HEK293T (cell line): ENCODE measurements at places on chromosomes 3 and 15.
A peak's percentile ranks its signal among the peaks of the same experiment; 100 is the strongest.

- no peak for DNase-seq
Observed at GRCh38 chr3:127440384-127440783, 150.1 kb downstream of the TPRA1 start.

GRCh38 chr15:19973718-19974117 lies 567.9 kb downstream of the GOLGA6L6 start:
- no peak for DNase-seq

DNA sequence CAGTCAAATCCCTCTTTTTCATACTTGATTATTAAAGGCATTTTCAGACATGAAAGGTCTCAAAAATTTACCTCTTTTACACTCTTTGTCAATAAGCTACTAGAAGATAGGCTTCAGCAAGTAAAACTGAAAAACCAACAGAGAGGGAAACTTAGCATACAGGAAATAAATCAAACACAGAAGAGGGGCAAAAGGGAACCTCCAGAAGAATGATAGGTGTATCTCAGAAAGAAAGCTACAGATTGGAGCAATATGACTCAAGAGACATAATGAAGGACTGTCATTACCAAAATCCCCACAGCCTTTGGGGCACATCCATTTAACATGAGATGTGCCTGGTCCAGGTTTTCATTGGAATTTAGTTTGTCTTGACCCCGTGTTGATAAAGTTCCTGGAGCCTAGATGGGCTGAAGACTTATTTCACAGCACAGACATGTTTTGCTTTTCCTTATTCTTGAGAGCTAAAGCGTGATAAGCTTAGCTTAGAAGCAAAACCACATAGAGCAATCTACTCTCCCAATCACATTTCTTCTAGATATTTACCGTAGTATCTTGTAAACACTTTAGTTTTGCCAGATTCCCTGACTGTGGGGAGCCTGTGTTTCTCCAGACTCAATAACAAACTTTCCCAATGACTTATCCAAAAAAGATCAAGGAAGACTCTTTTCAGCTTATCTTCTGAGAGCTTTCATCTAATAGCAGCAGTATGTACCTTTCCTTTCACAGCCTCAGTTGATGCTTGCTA lies 11.7 kb downstream of the LRRFIP2 start:
- DNase-seq: no peak

DNA sequence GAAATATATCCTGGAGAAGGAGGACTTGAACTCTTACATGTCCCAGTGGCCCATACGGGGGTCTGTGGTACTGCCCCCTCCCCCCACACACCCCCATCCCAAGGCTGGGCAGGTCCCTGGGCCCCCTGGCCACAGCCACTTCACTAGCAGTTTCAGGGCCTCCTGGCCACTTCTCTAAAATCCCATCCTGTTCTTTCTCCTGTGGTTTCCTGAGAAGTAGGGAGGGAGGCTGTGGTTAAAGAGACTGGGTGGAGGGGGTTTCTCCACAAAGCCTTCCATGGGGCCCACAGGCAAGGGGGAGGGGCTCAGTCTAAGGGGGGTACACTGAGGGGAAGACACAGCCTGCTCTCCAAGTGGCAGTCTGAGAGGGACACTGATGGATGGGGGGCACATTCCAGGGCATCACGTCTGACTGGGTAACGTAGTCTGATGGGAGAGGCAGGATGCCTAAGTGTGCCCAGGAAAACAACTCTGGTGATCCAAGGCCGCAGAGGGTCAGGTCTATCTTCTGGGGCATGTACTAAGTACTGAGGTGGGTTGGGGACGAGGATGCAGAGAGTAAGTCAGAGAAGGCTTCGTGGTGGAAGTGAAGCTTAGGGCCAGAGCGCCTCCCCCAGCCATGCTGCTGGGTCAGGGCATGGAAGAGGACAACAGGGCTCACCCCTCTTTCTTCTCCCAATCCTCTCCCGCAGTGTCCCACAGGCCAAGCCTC lies 48.0 kb upstream of the C15orf39 start:
- no peak for DNase-seq

- DNase-seq: peak; percentile 82
Observed at GRCh38 chr3:57169872-57170623, 4.9 kb upstream of the IL17RD start.

DNA sequence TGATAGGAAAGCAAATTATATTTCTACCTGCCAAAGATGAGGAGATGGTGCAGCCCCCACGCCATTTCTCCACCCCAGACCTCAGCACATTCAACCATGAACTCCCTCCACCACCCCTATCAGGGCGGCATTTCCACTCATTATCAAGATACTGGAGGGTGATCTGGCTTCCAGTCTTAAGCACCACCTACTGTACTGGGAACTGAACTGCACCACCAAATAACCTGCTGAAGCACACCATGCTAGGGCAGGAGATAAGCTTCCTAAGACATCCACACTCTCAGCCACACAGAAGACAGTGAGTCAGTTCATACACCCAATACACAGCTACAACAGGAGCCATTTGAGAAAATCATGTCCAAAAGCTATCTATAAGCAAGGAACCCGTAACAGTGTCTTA lies 98.8 kb downstream of the FGF7 start:
- peak; percentile 4 for DNase-seq

DNA sequence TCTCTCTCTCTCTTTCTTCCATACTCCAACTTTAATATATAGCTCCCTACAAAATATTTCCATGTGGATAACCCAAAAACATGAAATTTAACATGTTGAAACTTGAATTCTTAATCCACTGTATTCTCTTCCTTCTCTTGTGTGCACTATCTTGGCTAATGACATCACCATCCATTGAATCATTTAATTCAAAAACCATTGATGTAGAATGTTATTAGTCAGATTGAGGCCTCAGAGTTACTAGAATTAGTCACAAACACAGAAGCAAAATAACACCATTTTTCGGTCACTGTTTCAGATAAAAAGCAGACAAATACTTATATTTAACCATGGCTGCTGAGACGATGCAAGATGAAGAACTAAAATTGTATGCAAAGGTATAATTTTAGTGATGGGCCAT lies 256.9 kb upstream of the LRRC3B start:
- no peak for DNase-seq

GRCh38 chr15:47553947-47554346 lies 163.4 kb upstream of the SEMA6D start:
- DNase-seq: no peak

DNA sequence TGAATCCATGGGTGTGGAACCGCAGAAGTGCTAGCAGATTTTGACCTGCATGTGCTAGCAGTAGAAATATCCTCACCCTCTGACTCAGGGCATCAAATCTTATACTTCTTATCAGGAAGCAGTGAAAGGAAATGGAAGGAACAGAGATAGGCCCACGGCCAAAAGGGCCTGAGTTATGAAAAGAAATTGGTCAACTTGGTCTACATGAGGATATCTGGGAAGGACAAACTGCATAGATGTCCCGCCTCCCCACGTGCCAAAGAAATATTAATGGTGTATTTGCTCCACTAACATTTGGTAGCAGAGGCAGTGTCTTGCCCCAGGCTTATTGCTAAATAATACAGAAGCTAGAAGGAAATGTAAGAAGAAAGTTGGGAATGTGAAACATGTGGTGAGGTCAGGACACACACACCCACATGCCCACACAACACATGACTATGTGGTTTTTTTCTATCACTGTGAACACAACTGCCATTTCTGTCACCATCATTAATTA lies 93.6 kb upstream of the COL8A1 start:
- DNase-seq: no peak

DNA sequence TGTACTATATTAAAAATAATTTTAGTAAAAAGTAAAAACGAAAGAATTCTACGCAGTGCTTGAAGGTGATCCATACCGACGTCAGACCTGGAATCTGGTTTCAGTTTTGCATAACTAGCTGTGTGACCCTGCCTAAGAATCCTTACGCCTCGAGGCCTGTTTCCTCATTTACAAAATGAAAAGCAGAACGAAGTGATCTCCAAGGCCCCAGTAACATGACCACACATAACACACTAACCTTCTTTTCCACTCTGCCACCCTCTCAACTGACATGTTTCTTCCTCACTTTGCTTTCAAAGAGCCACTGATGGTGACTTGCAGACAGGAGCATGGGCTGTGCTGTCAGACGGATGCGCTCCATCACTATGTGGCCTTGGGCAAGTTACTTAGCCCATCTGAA lies 4.8 kb downstream of the MESD start:
- DNase-seq: no peak

DNA sequence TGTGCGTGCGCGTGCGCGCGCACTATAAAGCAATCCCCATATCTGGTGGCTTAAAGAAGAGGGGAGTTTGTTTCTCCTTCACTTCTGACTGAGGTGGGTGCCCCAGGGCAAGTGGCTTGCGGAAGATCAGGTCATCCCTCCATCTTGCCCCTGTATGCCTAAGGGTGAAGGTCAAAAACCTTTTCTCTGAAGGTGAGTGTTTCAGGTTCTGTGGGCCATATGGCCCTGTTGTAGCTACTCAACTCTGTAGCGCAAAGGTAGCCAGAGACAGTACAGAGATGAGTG lies 5.5 kb downstream of the ABTB1 start:
- no peak for DNase-seq

- DNase-seq: no peak
Observed at GRCh38 chr15:79811406-79812405, 85.1 kb downstream of the MTHFS start.

GRCh38 chr3:60756241-60757030 lies 494.8 kb downstream of the FHIT start:
- no peak for DNase-seq

- DNase-seq: no peak
Observed at GRCh38 chr3:189513281-189514117, 117.7 kb upstream of the TP63 start.

- DNase-seq: no peak
Observed at GRCh38 chr15:85592148-85592547, 202.6 kb downstream of the KLHL25 start.

DNA sequence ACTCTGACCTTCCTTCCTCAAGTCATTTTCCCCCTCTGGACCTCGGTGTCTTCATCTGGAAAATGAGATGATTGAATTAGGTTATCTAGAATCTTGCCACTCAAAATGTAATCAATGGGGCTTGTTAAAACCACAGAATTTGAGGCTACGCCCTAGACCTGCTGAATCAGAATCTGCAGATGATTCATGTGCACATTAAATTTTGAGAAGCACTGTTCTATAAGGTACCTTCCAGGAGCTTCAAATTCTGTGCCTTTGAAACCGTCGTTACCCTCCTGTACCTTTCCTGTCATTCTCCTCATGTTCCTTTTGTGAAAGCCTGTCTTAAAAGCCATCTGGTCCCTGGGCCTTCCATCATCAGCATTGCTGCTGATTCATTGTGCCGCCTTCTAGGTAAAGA lies 172.4 kb upstream of the TOPAZ1 start:
- no peak for DNase-seq

GRCh38 chr3:194212845-194213331 lies 76.9 kb downstream of the HES1 start:
- DNase-seq: no peak

DNA sequence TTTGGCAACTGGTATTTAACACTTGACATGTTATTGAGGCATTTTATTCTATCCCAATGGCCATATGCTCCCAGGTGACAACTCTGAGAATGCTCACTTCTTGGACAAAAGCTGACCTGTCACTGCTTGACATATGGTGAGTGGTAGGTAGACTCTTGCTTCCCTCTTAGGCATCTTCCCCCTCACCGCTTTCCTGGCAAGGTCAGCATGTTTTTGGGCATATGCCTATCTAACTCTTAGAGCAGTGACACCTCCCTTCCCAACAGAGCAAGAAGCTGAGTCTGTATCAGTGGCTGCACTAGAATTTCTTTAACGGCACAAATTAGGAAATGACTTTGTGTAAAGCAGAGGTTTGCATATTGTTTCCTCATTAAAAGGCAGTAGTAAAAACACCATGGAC lies 300.7 kb downstream of the OXSM start:
- DNase-seq: no peak

GRCh38 chr3:72395776-72396311 lies 452.4 kb downstream of the SHQ1 start:
- DNase-seq: no peak

DNA sequence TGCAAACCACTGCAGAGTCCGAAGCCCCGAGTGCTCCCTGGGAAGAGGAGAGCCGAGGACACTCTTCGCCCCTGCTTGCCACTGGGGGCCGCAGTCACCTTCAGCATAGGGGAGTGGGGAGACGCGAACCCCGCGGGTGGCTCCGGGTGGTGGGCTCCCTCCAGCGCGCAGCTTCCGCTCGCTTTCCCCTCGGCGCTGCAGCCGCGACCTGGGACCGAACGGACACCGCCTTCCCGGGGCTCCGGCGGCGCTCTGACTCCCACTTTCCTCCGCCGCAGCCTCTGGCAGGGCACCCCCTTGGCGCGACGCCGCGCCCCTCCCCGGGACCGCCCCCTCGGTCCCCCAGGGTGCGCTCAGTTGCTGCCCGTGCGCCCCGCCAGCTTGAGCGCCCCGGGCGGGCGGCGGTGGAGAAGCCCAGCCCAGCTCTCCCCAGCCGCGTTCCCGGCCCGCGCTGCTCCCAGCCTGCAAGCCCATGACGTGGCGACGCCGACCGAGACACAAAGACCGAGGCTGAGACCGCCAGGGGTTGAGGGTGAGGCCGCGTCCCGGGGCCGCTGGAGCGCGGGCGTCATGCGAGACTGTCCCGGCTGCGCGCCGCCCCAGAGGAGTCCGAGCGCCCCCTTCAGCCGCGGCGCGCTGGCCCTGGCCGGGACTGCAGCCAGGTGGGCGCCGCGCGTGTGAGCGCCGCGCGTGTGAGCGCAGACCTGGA lies at the start of gene MINAR1:
MINAR1 (plus strand) TSS at position 701 of the 709 bp plus-strand sequence. CDS start 23,812 bp downstream, outside the sequence.
- DNase-seq: peak; percentile 68

DNA sequence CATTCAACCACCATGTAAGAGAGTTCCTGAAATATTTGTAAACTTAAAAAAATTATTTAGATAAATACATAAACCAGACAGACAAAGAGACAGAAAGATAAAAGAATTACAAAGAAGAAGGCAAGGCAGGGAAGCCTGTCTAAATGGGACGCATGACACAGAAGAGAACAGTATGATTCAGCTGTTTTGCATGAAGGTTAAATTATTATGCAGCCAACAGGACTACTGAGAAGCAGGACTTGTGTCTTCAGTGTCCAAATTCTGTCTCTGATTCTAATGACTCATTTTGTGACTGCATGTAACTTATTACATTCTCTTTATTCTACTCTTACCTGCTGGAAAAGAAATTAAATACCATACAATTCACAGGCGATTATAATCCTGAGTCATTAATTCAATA lies 340.4 kb upstream of the KCNMB2 start:
- no peak for DNase-seq
